ENCODE measurements at places on chromosomes 4 and X.

GRCh38 chrX:102966701-102967100 lies 29.6 kb downstream of the RAB40AL start:
- DNase-seq, result no peak

DNA sequence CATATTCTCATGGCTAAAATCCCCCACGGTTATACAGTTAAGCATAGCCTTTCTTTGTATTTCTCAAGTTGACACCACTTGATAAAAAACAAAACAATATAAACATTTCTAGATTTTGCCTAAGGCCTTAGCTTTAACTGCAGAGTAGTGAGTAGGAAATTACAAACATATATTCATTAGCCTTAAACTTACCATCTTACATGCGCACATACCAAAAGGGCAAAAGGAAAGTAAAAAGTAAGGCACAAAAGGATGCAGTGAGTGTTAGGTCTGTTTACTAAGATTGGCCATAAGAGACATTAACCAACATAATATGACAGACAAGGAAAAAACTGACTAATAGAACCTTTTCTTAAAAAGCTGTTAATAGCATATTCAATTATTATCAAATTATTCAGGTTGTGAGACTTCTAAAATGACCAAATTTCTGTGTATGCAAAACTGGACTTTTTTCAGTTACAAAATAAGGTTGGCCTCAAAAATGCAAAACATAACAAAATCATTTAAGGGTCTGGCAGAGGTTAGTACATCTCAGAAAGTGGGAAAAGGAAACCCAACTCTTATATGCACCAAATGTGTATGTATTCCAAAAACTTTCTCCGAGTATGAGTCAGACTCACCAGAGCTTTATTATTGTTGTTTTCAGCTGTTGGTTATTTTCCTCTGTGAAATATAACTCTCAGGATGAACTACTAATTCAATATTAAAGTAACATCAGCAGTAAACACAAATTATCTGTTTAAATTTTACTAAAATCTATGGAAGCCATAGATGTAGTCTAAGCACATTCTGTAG lies 39.9 kb downstream of the SEPSECS start:
- no peak for DNase-seq

GRCh38 chr4:19178835-19179234 lies 1072.9 kb upstream of the SLIT2 start:
- DNase-seq, result no peak

DNA sequence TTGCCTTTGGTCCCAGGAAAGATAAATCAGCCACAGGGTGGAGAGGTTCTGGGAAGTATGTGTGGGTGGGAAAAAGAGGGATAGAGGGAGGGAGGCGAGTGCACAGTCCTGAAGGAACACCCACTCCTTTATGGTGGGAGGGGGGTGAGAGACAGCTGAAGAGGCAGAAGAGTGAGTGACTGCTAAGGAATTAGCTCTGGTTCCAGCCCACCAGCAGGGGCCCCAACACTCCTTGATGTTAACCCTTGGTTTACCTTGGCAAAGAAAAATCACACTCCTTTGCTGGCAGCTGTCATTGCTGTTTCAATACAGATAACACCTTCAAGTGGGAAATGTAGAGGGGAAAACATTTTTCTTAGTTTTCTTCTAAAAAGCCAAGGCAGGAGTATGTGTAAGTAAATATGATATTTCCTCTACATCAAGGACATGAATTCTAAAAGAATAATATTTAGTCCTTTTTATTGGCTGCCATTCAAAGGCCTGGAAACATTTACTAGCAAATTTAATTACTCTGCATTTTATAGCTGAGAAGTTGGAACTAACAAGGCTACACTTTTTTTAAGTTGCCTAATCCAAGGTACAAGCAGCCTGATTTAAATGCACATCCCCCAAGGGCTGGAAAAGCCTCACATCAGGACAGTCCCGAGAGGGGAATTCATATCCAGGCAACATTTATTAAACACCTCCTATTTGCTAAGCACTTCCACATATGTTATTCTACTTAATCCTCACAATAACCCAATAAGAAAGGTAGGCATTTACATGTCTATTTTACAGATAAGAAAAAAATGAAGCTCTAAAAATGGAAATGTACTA lies 81.7 kb downstream of the HS6ST2 start:
- no peak for DNase-seq

GRCh38 chrX:28120072-28120471 lies 138.8 kb upstream of the DCAF8L1 start:
- no peak for DNase-seq

DNA sequence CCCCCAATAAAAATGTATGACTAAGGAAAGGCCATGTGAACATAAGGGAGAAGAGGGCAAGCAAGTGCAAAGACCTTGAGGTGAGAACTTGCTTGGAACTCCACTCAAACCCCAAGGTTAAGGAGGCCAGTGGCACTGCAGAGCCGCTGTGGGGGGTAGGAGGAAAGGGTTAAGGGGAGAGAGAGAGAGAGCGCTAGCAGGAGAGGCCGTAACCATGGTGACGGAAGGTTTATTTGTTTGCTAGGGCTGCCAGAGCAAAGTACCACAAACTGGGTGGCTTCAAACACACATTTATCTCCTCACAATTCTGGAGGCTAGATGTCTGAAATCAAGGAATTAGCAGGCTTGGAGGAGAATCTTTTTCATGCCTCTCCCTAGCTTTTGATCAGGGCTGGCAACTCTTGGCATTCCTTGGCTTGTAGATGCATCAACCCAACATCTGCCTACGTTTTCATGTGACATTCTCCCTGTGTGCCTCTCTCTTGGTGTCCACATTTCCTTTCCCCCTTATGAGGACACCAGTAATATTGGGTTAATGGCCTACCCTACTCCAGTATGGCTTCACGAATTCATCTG lies 35.2 kb downstream of the SMIM20 start:
- no peak for DNase-seq

- DNase-seq, result no peak
These were observed 108.4 kb upstream of the ATXN3L start for GRCh38 chrX:13428053-13428786.

- no peak for DNase-seq
These were observed 165.9 kb upstream of the HHIP start for GRCh38 chr4:144480068-144480467.

GRCh38 chrX:46757052-46757451 lies 1.9 kb downstream of the SLC9A7 start:
- DNase-seq, result no peak

GRCh38 chrX:150863191-150863590 lies 35.3 kb downstream of the CD99L2 start:
- DNase-seq, result no peak

DNA sequence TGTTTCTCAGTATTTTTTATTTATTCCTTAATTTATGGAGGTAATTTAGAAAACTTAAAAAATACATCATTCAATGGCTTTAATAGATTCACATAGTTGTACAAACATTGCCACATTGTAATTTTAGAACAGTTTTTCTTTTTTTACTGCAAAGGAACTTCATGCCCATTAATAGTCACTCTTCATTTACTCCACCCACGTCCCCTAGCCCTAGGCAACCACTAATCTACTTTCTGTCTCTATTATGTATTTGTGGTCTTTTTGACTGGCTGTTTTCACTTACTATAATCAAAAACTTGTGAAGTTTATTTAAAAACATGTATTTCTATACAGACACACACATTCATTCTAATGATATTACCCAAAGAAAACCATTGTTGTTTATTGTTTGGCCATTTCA lies 664.8 kb downstream of the GRID2 start:
- DNase-seq, result no peak

- no peak for DNase-seq
These were observed 224.2 kb downstream of the PTTG2 start for GRCh38 chr4:38184404-38184803.

GRCh38 chr4:133355633-133356032 lies 206.5 kb downstream of the PCDH10 start:
- DNase-seq, result no peak

GRCh38 chr4:80058740-80059139 lies 14.3 kb downstream of the ANTXR2 start:
- no peak for DNase-seq

- no peak for DNase-seq
These were observed 45.9 kb downstream of the WDFY3 start for GRCh38 chr4:84920617-84921016.

- DNase-seq, result no peak
These were observed 28.4 kb upstream of the WFS1 start for GRCh38 chr4:6241062-6241845.

DNA sequence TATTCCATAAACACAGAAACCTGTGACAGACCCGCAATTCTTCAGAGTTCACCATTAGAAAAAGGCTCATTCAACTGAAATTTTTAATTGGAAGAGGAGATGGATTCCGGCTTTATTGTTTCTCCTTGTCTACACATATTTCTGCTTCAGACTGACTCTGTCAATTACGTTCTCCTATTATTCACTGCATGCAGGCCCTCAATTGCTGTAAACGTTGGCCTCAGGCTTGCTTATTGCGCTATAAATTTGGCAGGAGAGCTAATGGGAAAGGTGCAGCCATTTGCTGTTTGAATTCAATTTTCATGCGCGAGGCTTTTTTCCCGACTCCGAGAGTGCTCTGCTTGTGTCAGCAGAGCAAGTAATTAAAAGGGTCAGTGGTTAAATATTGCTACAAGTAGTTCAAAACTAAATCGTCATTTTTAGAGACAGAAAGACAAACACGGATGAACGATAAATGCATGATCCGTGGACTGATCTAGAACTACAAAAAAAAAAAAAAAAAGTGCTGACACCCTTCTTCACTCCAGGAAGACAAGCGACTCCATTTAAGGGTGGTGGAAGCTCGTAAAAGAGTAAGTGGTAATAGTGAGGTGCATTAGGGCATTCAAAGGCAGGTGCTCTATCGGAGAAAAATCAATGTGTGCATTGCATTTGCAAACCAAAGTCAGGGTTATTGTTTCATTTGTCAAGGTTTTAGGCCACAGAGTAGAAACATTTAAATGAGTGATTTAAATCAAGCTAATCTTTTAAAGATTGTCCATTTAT lies 841.6 kb upstream of the FRG1 start:
- no peak for DNase-seq

- DNase-seq, result no peak
These were observed 141.3 kb downstream of the AFAP1 start for GRCh38 chr4:7798178-7798995.

DNA sequence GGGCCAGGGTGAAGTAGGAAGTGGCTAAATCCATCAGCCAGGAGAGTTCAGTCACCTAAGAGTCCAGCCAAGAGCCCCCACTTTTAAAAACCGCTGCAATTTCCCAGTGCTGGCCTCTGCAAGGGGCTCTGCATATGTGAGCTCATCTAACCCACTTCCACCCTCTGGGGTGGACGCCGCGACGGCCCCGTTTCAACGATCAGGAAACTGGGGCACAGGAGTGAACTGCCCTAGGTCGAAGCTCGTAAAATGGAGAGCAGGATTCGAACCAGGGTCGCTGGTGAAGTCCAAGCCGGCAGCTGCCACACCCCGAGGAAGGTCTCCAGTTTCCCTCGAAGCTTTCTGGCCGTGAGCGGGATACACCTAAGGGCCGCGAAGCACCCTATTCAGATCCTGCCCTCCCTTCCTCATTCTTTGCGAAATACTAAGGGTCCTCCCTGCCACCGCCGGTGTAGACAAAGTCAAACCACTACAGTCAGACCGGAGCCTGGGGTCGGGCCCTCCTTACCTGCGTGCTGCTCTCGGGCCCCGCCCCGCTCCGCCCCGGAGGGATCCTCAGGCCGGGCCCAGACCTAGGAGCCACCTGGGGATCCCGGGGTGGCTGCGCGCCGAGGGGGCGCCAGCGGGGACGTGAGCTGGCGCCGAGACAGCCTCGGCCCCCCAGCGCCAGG lies 446 bp downstream of the EVC2 start:
- no peak for DNase-seq

- DNase-seq, result no peak
These were observed 192.2 kb upstream of the ARX start for GRCh38 chrX:25207803-25208475.

DNA sequence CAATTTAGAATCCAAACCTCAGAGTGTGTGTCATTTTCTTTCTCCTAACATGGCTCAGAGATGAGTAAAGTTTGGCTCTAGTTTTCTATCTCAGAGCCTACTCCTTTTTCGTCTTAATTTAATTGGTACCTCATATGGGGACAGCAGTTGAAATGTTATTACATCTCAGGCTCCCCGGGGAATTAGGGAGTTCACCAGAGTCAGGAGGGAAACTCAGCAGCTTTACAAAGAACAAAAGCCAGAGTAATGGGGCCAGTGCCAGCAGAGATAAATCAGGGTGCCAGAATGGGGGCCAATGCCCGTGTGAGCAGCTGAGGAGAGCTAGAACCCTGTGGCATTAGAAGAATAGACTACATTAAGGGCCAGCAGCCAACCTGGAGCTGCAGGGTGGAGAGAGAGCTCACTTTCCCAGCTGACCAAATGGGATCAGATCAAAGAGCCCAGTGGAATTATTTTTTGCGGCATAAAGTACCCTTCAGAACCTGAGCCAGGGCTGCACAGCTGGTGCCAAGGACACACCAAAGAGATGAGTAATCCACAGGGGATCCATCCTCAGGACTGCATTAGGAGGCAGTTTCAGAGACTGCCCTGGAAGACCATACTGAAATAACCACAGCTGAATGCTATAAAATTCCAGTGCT lies 207.1 kb upstream of the DKK2 start:
- DNase-seq, result no peak

- no peak for DNase-seq
These were observed 89.7 kb downstream of the LRP2BP start for GRCh38 chr4:185305979-185306442.

GRCh38 chr4:80365928-80366327 lies 30.4 kb downstream of the CFAP299 start:
- no peak for DNase-seq

Data from cerebellar nuclear complex (tissue), 1 donor.